ENCODE measurements at places on chromosomes 16 and 17.
A peak's percentile ranks its signal among the peaks of the same experiment; 100 is the strongest.

- peaks cover 26% of the 10 kb centered on the region for H3K27me3 ChIP-seq
- H3K27ac ChIP-seq = no peak overlapping the region
- H3K4me3 ChIP-seq = no peak overlapping the region
- no peaks in the 10 kb centered on the region for H3K36me3 ChIP-seq
- DNase-seq = peak; percentile 25
- H3K4me1 ChIP-seq = no peaks in the 10 kb centered on the region
These were observed 10.7 kb downstream of the RPRML start for GRCh38 chr17:46968224-46968834.

DNA sequence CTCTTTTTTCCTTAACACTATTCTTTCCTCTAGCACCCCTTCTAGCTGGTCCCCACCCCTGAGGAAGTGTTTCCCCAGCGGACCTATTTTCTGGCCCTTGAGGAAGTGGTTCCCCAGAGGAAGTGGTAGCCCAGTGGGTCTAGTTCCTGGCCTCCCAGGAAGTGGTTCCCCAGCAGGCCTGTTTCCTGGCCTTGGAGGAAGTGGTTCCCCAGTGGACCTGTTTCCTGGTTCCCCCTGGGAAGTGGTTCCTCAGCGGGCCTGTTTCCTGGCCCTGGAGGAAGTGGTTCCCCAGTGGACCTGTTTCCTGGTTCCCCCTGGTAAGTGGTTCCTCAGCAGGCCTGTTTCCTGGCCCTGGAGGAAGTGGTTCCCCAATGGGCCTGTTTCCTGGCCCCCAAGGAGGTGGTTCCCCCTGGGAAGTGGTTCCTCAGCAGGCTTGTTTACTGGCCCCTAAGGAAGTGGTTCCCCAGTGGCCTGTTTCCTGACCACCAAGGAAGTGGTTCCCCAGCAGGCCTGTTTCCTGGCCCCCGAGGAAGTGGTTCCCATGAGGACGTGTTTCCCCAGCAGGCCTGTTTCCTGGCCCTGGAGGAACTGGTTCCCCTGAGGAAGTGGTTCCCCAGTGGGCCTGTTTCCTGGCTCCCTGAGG is 58.3 kb downstream of the NTN1 start:
- H3K27ac ChIP-seq = no peak overlapping the region
- 0 out of 2 replicates have a peak, but pooled peaks cover 4% of the 10 kb centered on the region for H3K27me3 ChIP-seq

GRCh38 chr16:54921206-54921824 is 9.3 kb upstream of the IRX5 start:
- peak; percentile 72 for DNase-seq
- H3K27ac ChIP-seq = no peak overlapping the region
- peaks cover 35% of the 10 kb centered on the region for H3K36me3 ChIP-seq
- H3K4me3 ChIP-seq = no peak overlapping the region
- peaks cover 31% of the 10 kb centered on the region for H3K4me1 ChIP-seq

- H3K27ac ChIP-seq = no peak overlapping the region
- H3K4me3 ChIP-seq = no peak overlapping the region
- 0 out of 2 replicates have a peak, but pooled peaks cover 8% of the 10 kb centered on the region for H3K4me1 ChIP-seq
These were observed 9.1 kb downstream of the TP53I13 start for GRCh38 chr17:29577385-29578211.

- DNase-seq = no peak
- H3K4me1 ChIP-seq = no peaks in the 10 kb centered on the region
- no peaks in the 10 kb centered on the region for H3K27me3 ChIP-seq
- H3K36me3 ChIP-seq = no peaks in the 10 kb centered on the region
- H3K27ac ChIP-seq = no peak overlapping the region
These were observed 517.0 kb downstream of the KIF2B start for GRCh38 chr17:54339731-54340130.

- DNase-seq = no peak
- no peak overlapping the region for H3K4me3 ChIP-seq
- H3K4me1 ChIP-seq = no peaks in the 10 kb centered on the region
- H3K36me3 ChIP-seq = no peaks in the 10 kb centered on the region
- no peak overlapping the region for H3K27ac ChIP-seq
These were observed 20.4 kb upstream of the ACSM2A start for GRCh38 chr16:20430948-20431347.

DNA sequence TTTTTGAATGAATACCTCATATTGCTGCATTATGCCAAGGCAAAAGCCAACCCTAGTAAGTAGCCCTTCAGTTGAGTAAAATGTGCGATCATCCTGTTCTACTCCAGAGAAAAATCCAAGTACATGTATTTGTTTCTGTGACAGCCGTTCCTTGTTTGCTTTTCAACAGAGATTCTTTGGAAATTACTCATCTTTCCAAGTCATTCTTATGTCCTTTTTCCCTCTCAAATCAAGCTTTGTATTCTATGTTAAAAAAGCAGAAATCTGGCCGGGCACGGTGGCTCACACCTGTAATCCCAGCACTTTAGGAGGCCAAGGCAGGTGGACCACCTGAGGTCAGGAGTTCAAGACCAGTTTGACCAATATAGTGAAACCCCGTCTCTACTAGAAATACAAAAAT is 112.9 kb upstream of the HAS3 start:
- H3K4me1 ChIP-seq = peaks cover 38% of the 10 kb centered on the region
- H3K27ac ChIP-seq = peak overlapping the region; percentile 25
- no peaks in the 10 kb centered on the region for H3K36me3 ChIP-seq
- DNase-seq = peak; percentile 73

DNA sequence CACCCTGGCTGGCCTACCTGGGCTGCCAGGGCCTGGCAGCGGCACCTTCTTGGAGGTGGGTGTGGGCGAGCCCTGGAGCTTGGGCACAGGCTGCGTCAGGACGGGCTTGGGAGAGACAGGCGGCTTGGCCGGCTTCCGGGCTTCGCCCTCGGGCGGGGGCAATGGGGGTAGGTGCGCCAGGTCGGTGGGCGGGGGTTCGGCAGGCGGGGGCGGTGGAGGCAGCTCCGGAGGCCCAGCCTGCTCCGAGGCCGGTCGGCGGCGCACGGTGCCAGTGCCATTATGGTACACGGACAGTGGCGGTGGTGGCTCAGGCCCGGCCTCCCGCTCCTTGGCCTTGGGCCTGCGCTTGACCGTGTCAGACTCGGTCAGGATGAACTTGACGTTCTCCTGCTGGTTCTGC is 16.8 kb downstream of the CASKIN1 start:
- H3K4me1 ChIP-seq = no peaks in the 10 kb centered on the region
- no peak overlapping the region for H3K4me3 ChIP-seq
- H3K36me3 ChIP-seq = no peaks in the 10 kb centered on the region
- DNase-seq = no peak

DNA sequence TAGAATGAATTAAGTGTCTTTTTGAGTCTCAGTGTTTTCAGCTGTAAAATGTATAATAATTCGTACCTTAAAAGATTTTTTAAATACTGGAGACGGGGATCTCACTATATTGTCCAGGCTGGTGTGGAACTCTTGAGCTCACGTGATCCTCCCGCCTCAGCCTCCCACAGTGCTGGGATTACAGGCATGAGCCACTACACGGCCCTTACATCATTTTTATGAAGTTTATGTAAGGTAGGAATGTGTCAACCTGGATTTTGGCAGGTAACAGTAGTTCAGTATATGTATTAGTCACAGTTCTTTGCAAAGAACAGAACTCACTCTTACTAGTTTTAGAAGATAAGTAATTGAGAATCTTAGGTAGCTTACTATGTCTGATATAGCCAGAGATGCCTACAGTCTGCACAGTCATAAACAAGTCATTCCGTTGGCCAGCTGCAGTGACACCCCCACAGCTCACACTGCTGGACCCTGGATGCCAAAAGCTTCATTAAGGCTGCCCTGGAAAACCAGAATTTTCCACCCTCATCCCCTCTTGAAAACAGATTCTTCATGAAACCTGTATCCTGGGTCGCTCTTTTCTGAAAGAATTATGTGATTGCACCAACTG is 583 bp upstream of the COX6A2 start:
- H3K4me3 ChIP-seq = no peak overlapping the region
- no peaks in the 10 kb centered on the region for H3K4me1 ChIP-seq
- no peaks in the 10 kb centered on the region for H3K36me3 ChIP-seq
- H3K27me3 ChIP-seq = no peaks in the 10 kb centered on the region

- H3K4me1 ChIP-seq = no peaks in the 10 kb centered on the region
- H3K27ac ChIP-seq = no peak overlapping the region
- peaks cover 23% of the 10 kb centered on the region for H3K36me3 ChIP-seq
These were observed 13.1 kb upstream of the CFDP1 start for GRCh38 chr16:75446416-75446815.

GRCh38 chr17:15438491-15439105 is 28.8 kb downstream of the CDRT4 start:
- no peaks in the 10 kb centered on the region for H3K27me3 ChIP-seq
- no peak overlapping the region for H3K4me3 ChIP-seq
- H3K27ac ChIP-seq = no peak overlapping the region
- 0 out of 2 replicates have a peak, but pooled peaks cover 3% of the 10 kb centered on the region for H3K4me1 ChIP-seq
- DNase-seq = no peak

- no peak overlapping the region for H3K27ac ChIP-seq
- H3K4me3 ChIP-seq = no peak overlapping the region
- H3K4me1 ChIP-seq = no peaks in the 10 kb centered on the region
- no peaks in the 10 kb centered on the region for H3K36me3 ChIP-seq
These were observed 167.5 kb downstream of the UTP18 start for GRCh38 chr17:51427856-51428255.

GRCh38 chr16:57303021-57303909 is 18.8 kb upstream of the PLLP start:
- no peaks in the 10 kb centered on the region for H3K36me3 ChIP-seq
- H3K4me1 ChIP-seq = peaks cover 8% of the 10 kb centered on the region
- 0 out of 2 replicates have a peak, but pooled peaks cover 12% of the 10 kb centered on the region for H3K27me3 ChIP-seq
- H3K4me3 ChIP-seq = no peak overlapping the region
- no peak for DNase-seq

GRCh38 chr17:1449412-1449967 is 6.5 kb downstream of the CRK start:
- H3K27me3 ChIP-seq = no peaks in the 10 kb centered on the region
- H3K27ac ChIP-seq = no peak overlapping the region
- H3K4me3 ChIP-seq = no peak overlapping the region
- no peaks in the 10 kb centered on the region for H3K36me3 ChIP-seq
- peaks cover 18% of the 10 kb centered on the region for H3K4me1 ChIP-seq
- DNase-seq = no peak

DNA sequence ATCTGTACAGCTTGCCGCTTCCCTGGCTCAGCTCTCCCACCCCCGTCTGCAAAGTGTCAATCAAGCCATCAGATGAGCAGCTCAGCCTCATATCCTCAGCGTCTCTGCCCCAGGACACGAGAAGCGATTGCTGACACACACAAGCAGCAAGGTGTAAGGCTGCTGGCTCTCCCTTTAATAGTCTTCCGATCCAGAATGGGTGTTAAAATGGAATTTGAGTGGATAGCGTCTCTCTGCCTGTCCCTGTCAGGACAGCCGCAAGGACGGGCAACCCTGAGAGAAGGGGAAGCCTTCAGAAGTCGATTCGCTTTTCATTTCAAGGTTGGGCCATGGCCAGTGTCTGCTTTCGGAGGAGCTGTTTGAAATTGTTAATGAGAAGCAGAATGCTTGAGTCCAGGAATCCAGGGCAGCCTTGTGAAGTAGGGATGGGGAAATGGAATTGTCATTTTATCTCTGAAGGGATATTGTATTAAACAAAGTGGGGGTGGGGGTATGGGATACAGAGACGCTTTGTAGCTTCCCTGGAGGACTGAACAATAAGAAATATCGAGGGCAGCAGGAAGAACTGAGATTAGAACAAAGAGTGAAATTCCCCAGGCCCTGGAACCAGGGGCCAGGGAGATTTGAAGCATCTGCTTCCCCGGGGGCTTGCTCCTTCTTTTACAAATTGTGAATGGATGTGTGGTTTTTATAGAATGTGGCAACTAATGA is 4.7 kb upstream of the PIPOX start:
- H3K36me3 ChIP-seq = 0 out of 2 replicates have a peak, but pooled peaks cover 3% of the 10 kb centered on the region
- H3K4me1 ChIP-seq = peaks cover 6% of the 10 kb centered on the region
- DNase-seq = no peak
- H3K27ac ChIP-seq = no peak overlapping the region
- peaks cover 54% of the 10 kb centered on the region for H3K27me3 ChIP-seq

- no peaks in the 10 kb centered on the region for H3K4me1 ChIP-seq
- peaks cover 5% of the 10 kb centered on the region for H3K27me3 ChIP-seq
- DNase-seq = no peak
- H3K36me3 ChIP-seq = no peaks in the 10 kb centered on the region
These were observed 11.4 kb upstream of the C1QL1 start for GRCh38 chr17:44979426-44979995.

DNA sequence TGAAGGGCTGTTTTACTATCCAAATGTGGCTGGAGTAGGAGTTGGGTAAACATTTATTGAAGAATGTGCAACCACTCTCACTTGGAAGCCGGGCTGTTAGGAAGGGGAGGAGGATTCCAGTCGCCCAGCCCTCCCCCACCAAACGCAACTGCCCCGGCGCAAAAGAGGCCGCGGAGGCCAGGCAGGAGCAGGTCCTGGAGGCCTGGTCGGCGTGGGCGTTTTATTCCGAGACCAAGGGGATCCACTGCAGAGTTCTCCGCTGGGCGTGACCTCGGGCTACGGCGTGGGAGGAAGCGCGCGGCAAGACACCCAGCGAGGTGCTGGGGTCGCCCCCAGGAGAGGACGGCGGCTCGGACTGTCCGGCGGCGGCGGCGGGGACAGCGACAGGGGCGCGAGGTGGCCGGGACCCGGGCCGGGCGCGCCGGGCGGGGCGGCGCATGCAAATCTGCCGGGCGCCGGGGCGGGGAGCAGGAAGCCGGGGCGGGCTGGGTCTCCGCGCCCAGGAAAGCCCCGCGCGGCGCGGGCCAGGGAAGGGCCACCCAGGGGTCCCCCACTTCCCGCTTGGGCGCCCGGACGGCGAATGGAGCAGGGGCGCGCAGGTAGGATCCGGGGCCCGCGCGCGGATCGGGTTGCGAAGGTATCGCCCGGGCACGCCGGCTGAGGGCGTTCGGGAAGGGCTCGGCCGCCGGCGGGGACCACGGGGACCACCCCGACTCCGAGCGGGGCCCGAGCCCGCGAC is at the start of gene IL4R:
Gene IL4R, plus strand, starts transcription at position 553 of the 739 bp plus-strand sequence. CDS start 26,230 bp downstream, outside the sequence.
- H3K36me3 ChIP-seq = no peaks in the 10 kb centered on the region
- H3K4me3 ChIP-seq = peak within 1 kb of the TSS; percentile 96
- no peaks in the 10 kb centered on the region for H3K27me3 ChIP-seq

GRCh38 chr17:2835780-2836179 is 39.5 kb downstream of the RAP1GAP2 start:
- no peak overlapping the region for H3K4me3 ChIP-seq
- no peaks in the 10 kb centered on the region for H3K27me3 ChIP-seq
- no peak overlapping the region for H3K27ac ChIP-seq

- H3K27me3 ChIP-seq = no peaks in the 10 kb centered on the region
- H3K4me3 ChIP-seq = peak overlapping the region; percentile 77
- peak; percentile 84 for DNase-seq
- peaks cover 17% of the 10 kb centered on the region for H3K4me1 ChIP-seq
- H3K27ac ChIP-seq = peak overlapping the region; percentile 57
These were observed 2.4 kb downstream of the CRAMP1 start for GRCh38 chr16:1614456-1615102.

DNA sequence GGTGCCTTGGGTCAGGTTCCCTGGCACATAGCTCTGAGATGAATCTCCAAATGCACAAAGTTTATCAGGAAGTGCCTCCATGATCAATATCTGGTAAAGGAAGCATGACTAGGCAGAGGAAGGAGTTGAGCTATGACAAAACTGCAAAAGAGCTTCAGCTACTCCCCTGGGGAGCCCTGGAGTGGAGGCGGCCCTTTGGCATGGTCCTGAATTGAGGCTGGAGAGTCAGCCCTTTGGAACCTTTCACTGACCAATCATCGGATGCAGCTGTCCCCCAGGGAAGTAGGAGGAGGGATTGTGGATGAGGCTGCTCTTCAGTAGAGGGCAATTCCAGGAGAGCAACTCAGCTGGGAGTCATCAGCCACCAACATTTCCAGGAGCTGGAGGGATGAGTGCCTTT is 46.1 kb upstream of the NLRP1 start:
- peaks cover 21% of the 10 kb centered on the region for H3K4me1 ChIP-seq
- 0 out of 2 replicates have a peak overlapping the region, but pooled peaks have one; percentile 22 for H3K4me3 ChIP-seq
- DNase-seq = peak; percentile 95
- peak overlapping the region; percentile 64 for H3K27ac ChIP-seq

- no peak overlapping the region for H3K27ac ChIP-seq
- H3K4me3 ChIP-seq = no peak overlapping the region
- no peaks in the 10 kb centered on the region for H3K27me3 ChIP-seq
- H3K36me3 ChIP-seq = peaks cover 17% of the 10 kb centered on the region
These were observed 7.1 kb downstream of the MYBBP1A start for GRCh38 chr17:4548061-4548461.

- DNase-seq = no peak
- no peaks in the 10 kb centered on the region for H3K36me3 ChIP-seq
These were observed 11.6 kb upstream of the RNF213 start for GRCh38 chr17:80248894-80249710.

Data from GM23248 (cell line).